GM19239 (cell line): ENCODE measurements at places on chromosomes 1 and 21.
A peak's percentile ranks its signal among the peaks of the same experiment; 100 is the strongest.

GRCh38 chr1:83512373-83513193, 486.3 kb downstream of the TTLL7 start:
- no peak for DNase-seq

DNA sequence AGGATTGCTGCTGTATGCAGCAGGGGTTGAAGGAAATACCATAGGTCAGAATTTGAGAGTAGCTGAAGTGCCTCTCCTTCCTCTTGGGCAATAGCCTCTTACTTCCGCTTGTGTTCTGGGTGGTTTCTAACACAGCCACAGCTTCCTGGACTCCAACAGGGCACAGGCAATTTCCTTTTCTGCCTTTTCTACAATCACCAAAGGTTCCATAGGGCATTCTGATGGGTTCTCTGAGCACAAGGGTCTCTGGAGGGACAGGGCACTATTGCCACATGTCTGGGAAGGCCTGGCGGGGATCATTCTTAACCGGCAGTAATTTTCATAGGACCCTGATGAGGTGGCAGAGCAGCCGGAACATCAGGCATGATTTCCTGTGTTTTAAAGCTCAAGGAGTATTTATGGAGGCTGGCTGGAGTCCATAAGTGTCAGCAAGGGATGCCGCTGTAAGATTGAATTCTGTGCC, 5.5 kb upstream of the AGTRAP start:
- DNase-seq: peak; percentile 69

GRCh38 chr21:41396558-41397075, 29.4 kb upstream of the MX1 start:
- DNase-seq: no peak

DNA sequence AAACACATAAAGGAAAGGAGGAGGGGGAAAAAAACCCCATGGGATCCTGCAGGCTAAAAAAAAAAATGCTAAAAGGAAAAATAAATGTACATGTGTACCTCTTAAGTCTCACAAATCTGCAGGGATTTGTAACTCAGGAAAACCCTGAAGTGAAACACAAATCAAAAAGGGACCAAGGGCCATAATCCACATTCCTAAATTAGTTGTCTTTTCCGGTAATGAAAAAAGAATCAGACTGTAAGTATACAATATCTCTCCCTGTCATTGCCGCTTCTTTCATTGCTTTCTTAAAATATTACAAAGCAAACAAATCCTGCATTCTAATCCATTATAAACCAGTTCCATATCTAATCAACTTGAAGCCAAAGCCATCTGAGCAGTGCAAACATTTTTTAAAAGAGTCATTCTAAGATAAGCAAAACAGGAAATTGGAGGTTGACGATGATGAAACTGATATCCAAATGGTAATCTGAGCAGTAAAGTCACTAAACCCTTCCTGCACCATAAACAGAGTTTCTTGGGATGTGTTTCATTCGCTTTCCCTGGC, 58.7 kb upstream of the SIM2 start:
- DNase-seq: no peak

- DNase-seq: no peak
Measured at GRCh38 chr21:34034369-34035014, 38.9 kb upstream of the MRPS6 start.

GRCh38 chr1:170885551-170885950, 49.8 kb upstream of the MROH9 start:
- DNase-seq: no peak

GRCh38 chr21:32403201-32403777, 9.2 kb upstream of the EVA1C start:
- no peak for DNase-seq

- DNase-seq: no peak
Measured at GRCh38 chr21:17613242-17613676, 558 bp upstream of the BTG3 start.

DNA sequence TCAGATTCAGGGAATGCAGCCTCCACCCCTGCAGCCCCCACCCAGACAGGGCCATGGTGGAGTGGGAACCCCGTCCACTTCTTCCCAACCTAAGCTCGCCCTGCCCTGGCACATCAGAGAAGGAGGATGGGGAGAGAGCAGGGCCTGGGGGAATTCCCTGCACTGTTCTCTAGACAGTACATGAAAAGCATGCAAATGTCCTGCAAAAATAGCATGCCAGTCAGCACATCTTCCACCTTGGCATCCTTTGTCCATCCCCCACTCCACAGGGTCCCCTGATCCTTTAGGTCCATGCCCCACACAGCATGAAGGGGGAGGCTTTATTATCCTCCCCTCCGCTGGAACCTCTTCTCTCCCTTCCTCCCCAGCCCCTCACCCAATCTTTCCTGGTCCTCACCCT, 35.0 kb upstream of the RD3 start:
- no peak for DNase-seq

DNA sequence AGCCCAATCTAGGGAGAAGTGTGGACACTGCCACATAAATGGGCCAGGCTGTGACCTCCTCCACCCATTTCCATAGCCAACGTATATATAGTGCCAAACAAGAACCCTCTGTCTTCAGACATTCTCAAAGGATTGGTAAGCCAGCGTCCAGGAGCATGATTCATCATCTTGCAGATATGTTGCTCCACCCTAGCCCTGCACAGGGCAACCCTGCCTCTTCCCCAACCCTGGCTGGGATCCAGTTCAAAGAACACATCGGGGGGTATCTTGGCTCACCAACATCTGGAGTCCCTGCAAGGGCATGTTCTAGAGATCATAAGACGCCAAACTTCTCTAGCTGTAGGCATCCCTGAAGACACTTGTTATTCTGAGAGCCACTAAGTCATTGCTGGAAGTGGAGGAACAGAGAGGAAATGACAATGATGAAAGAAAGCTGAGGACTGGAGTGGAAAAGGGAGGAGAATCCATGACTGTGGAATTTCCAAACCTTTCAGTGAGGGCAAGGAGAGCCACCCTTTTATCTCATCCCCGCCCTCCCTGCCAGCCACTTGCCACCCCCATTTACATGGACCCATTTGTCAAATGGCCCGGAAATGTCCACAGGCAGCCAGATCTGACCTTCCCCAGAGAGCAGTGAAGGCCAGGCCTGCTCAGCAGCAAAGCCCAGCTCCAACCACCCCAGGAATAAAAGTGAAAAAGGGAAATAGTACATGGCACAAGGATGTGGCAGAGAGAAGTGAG, 144.1 kb upstream of the CTTNBP2NL start:
- DNase-seq: no peak

DNA sequence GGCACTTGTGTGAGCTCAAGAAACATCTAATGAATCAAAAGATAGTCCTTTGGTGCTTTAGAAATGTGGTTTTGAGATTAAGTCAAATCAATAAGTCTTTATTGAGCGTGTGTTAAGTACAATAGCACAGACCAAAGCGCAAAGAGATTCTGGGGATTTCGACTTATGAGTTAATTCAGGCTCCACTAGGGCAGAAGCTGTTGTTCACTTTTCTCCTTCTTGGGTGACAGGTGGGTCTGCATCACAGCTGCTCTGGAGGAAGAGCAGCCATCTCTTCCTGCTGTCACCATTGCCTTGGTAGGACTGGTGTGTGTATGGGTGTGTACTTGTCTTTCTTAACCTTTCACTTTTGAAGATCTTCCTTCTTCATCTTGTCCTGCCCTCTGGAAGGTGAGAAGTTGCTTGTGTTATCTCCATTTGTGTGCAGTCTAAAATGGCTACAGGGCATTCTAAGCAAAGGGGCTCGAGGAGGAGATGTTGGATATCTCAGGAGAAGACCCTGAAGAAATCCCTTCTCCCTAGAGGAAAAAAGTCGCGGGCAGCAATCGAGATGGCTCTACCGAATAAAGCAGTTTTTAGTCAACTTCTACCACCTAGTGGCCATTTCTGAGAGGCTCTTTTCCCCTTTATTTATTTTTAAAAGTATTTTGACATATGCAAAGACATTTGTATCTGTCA, 22.9 kb upstream of the DISC1 start:
- peak; percentile 28 for DNase-seq
